NK-92 treated with Interleukin-12 subunit alpha and Interleukin-12 subunit beta, amount 100 ng/mL, for 24 hours (cell line): ENCODE measurements at places on chromosomes 3 and 15.

- DNase-seq, result no peak
Observed at GRCh38 chr3:19765954-19766353, 168.1 kb downstream of the EFHB start.

GRCh38 chr3:143674100-143674968 is 173.9 kb downstream of the SLC9A9 start:
- peak; percentile 25 for DNase-seq

GRCh38 chr15:89113296-89114024 is 25.2 kb downstream of the ABHD2 start:
- no peak for DNase-seq

DNA sequence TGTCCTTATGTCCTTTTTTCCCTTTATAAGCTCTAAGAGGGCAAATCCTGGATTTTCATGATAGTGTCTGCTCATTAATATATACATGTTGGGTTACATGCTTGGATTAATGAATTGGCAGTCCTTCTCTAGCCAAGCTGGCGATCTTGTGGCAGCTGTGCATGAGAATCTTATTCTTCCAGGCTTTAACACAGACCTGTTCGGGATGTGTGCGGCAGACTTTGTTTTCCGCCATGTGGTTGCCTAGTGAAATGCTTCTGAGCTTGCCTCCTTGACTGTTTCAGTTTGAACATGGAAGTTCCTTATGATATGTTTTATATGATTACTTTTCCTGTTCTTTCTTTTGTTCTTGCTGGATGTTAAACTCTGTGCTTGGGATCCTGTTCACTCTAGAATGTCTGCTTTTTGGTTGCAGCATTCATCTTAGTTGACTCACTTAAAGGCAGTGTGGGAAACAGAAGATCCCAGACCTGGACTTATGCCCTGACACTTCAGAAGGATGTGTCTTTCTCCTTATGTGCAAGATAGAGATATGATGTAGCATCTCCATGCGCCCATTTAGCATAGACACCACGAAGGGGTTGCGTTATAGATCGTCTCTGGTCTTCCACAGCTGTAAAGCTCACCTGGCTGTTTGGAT is 7.2 kb downstream of the CHCHD6 start:
- DNase-seq, result no peak

GRCh38 chr3:143731320-143731719 is 116.9 kb downstream of the SLC9A9 start:
- DNase-seq, result no peak

DNA sequence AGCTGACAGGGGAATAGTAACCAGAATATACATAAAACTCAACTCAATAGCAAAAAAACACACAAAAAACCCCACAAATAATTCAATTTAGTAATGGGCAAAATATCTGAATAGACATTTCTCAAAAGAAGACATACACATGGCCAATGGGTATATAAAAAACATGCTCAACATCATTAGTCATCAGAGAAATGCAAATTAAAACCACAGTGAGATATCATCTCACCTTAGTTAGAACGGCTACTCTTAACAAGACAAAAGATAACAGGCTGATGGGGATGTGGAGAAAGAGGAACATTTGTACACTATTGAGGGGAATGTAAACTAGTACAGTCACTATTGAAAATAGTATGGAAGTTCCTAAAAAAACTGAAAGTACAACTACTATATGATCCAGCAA is 678.6 kb downstream of the MECOM start:
- no peak for DNase-seq

DNA sequence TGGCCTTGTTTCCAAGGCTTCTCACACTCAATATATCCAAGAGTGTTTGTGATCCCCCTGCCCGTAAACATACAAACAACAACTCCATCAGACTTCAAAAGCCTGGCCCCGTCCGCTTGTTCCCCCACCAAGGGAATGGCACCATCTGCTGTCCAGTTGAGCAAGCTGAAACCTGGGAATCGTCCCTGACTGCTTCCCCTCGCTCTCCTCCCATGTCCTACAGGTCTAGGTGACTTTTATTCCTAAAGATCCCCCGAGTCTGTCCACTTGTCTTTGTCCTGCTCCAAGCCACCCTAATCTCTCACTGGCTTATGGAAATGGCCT is 27.9 kb upstream of the FAM174B start:
- DNase-seq, result no peak

GRCh38 chr3:185149591-185149990 is 3.3 kb downstream of the C3orf70 start:
- no peak for DNase-seq

DNA sequence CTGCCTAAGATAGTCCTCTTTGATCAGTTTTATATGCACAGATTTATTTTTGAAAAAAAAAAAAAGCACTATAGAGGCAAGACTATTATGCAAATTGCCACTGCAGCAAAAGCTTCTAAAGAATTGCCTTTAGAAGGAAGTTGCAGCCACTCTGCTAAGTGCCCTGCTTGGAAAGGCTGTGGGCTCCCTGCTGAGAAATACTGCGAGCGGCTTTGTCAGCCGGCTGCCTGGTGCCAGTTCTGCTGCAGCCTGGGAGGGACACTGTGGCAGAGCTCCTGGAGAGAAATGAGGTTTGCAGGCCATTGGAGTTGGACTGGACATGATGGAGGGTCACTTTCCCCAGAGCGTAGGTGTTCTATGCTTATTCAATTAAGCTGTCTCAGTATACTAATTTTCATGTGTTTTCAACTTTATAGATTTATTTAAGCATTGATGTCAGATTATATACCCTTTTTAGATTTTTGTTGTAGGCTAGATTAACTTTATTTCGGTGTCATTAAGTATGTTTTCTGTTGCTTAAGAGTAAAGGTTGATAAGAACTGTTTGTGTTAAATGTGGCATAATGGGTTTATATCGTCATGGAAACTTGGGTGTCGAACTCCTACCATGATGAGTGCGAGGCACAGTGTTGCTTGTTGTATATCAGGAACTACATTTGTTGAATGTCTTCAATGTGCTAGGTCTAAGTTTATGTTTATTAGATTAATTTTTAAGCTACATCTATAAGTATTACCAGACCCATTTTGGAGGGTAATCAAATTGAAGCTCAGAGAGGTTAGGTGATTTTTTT is 6.6 kb downstream of the MAP2K5 start:
- no peak for DNase-seq

GRCh38 chr3:108959017-108959416 is 5.3 kb upstream of the GUCA1C start:
- DNase-seq, result no peak

- DNase-seq, result no peak
Observed at GRCh38 chr3:98977520-98977919, 76.0 kb upstream of the DCBLD2 start.

DNA sequence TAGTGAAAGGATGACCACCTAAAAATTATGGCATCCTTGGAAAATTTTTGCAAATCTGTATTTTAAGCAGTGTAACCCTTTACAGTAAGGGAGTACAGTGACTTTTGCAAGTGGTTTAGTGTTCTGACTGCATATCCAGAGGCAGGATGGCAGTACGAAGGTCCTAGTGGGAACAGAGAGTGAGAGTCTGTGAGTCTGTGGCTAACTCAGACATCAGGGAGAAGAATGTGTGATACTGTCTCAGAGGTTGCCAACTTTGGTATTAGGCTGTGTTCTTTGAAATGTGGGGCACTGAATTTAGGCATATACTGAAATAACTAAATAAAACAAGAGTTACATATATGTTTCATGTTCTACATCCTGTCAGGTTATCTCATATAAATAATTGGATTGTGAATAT is 25.7 kb downstream of the PRKCI start:
- no peak for DNase-seq

DNA sequence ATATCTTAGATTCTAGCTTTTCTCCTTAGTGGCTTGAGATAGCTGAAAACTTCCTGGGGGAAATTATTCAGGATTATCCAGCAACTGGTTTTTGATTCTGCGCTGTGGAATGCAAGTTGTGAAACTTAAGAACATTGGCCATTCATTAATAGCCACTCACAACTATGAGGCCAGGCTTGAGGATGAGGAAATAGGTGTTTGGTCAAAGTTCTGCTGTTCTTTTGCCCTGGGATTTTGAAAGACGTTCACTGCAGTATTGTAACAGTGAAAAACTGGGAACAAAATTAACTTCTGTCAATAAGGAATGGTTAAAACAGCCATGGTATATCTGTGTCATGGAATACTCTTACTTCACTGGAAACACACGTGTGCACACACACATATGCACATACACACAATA is 44.1 kb downstream of the CTXND1 start:
- no peak for DNase-seq

GRCh38 chr3:133827136-133827535 is 21.5 kb downstream of the SRPRB start:
- DNase-seq, result no peak

DNA sequence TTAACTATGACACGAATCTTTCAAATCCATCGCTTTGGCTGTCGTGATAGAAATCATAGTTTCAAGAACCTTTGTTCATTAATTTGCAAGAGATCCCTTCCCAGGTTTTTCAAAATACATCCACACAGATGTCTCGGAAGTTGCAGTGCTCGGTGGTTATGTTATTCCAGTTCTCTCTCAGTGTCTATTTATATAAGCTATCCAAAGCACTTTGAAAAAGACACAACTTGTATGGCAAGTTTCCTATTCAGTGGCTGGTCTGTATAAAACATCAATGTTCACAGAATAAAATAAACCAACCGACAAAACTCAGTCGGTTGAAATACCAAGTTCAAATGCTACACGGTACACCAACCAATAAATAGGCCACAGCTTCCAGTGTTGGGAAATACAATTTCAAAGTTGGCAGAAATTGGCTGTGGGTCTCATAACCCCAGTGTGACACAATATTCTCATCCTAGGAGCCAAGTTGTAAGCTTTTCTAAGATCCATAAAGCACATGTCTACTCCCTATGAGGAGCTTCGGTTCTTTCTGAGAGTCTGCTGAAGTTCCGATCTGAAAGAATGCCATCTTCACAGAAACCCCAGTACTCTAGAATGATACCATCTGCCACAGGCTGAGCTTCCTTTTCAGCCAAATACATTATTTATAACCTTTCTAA is 23.7 kb downstream of the SATB1 start:
- no peak for DNase-seq

DNA sequence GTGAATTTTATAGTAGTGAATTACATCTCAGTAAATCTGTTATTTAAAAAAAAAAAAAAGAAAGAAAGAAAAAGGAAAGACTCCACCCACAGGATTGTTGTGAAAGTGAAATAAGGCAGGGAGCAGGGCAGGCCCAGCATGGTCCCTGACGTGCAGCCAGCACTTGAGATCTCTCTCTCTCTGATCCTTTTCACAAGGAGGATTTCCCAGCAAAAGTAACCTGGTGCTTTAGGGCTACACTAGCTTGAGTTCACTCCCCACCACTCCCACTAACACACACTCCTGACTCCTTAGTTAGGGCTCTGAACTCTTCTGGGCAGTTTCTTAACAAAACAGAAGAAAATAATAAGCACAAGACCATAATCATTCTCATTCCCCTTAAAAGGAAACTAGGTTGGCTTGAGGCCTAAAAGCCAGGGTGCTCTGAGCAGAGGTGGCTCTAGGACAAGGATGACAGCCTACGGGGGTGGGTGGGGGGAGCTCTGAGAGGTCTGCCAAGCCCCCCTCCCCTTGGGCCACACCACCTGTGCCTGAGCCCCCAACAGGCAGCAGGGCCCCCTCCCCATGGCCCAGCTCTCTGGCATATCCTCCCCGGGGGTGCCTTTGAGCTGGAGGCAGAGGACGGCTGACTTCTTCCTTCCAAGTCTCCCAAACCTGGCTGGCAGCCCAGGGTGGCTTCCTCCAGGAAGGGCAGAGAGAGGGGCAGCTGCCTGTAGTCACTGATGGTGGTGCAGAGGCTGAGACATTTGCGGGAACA is 856 bp downstream of the TMEM40 start:
- DNase-seq, result no peak

GRCh38 chr15:89067751-89068150 is 20.5 kb upstream of the ABHD2 start:
- no peak for DNase-seq

DNA sequence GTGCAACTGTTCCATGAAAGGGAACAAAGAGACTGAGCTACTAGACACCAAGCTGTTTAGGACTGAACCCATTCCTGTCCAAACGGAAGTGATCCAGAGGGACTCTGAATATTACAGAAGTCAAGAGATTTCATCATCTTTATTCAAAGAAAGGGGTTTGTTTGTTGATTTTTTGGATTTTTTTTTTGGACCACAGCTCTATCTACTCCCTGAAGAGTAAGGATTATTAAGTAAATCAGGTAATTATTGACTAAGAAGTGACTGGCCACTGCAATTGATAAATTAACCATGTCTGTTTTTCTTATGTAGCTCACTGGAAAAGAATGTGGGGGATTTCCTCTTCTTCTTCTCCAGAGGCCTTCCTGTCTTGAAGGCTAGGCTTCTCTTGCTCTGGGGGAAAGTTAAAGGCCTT is 146.6 kb upstream of the TPM1 start:
- no peak for DNase-seq

- DNase-seq, result no peak
Observed at GRCh38 chr3:5016211-5017161, 37.2 kb downstream of the BHLHE40 start.

DNA sequence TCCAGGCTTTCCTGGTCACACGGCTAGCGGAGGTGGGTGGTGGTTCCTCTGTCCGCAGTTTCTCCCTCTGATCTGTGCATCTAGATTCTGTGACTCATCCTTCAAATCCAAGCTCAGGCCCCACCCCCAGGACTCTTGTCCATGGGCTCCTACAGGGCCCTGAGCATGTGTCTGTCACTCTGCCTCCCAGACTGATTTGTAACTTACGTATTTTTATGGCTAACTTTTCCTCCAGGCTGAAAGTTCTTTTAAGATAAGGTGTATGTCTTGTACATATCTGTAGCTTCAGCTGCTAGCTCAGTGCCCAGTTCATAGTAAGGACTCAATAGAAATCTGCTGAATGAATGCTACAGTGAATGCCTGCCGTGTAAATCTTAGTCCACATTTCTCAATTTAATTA is 8.0 kb downstream of the ESYT3 start:
- no peak for DNase-seq

GRCh38 chr15:83115410-83115809 is 8.0 kb downstream of the TM6SF1 start:
- no peak for DNase-seq

GRCh38 chr15:64344651-64345294 is 11.2 kb downstream of the CSNK1G1 start:
- DNase-seq, result no peak

DNA sequence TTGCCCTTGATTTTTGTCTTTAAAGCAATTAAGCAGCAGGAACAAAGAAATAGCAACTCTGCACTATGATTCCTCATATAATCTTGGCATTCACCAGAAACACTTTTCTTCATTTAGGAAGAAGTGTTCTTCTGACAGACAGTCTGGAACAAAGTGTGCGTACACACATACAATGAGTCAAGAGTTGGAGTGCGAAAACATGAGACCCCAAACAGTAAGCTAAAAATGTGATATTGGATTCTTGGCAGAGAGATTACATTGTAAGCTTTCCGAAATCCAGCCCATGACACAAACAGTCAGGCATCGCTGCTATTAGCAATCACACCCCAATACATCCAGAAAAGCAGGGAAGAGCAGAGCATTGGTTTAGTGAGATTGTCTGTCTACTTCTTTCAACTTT is 306.7 kb upstream of the TBC1D5 start:
- no peak for DNase-seq

- no peak for DNase-seq
Observed at GRCh38 chr3:112777811-112778210, 68.9 kb downstream of the CD200R1L start.

GRCh38 chr15:99556011-99556410 is 9.8 kb upstream of the MEF2A start:
- no peak for DNase-seq
